NCI-H82 (cell line): ENCODE measurements at places on chromosomes 2 and 18.

- DNase-seq: no peak
These were observed 7.5 kb upstream of the KCNG2 start for GRCh38 chr18:79789901-79790890.

DNA sequence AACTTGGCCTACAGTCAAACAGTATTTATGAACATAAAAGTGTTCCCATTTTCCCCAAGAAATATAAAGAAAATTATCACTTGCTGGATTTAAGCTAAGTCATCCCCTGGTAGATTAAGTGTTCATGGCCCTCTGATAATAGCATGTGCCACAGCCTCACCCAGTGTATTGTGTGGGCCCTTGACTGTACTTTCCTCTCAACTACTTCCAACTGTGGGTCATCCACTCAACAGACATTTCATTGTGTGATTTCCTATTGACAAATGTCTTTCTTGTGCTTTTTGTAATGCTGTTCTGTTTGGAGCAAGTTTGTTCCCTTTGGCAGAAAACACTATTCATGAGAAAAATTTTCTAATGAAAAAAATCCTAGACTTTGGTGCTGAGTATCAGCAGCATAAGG is 48.4 kb upstream of the TMEM17 start:
- peak; percentile 38 for DNase-seq

DNA sequence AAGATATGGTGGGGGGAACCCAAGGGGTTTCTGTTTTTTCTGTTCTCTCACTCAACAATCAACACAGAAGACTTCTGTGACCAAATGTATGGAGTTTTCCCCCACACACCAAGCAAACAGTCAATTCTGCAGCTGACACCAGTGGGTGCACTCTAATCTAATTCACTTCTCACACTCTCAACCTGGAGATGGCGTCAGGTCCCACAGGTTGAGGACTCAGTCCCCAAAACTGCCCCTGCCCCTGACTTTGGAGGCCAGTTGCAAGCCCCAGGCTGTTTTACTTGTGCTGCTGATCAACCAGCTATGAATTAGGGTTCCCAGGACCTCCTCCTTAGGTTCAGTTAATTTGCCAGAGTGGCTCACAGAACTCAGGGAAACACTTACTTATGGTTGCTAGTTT is 6.2 kb downstream of the RNU2-63P start:
- no peak for DNase-seq

DNA sequence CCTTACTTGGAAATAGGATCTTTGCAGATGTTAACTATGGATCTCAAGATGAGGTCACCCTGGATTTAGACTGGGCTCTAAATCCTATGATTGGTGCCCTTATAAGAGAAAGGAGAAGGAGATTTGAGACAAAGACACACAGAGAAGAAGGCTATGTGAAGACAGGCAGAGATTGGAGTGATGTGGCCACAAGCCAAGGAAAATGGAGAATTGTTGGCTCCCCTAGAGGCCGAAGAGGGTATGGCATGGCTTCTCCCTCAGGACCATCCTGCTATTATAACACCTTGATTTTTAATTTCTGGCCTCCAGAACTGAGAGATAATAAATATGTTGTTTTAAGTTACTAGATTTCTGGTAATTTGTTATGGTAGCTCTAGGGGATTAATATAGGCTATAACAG is 7.6 kb downstream of the CYBRD1 start:
- peak; percentile 37 for DNase-seq

- DNase-seq: peak; percentile 80
These were observed 200.6 kb downstream of the PPP1R1C start for GRCh38 chr2:182186132-182186735.

DNA sequence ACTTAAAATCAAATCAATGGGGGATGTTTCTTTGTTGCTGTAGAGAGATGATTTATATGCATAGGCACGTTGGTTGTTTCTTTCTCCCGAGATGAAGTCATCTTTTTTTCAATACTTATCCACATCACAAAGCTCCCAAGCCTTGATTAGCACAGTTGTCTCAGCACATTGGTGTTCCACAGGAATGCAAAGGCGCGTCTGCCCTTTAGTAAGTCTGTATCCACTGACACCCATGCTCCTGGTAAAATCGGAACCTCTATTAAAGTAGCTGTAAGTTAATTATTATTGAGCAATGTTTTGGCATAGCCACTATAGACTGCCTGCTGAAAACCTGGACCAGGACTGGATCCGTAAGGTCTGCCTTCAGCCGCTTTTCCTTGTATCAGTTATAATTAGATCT is 77.6 kb upstream of the RBM44 start:
- peak; percentile 84 for DNase-seq

DNA sequence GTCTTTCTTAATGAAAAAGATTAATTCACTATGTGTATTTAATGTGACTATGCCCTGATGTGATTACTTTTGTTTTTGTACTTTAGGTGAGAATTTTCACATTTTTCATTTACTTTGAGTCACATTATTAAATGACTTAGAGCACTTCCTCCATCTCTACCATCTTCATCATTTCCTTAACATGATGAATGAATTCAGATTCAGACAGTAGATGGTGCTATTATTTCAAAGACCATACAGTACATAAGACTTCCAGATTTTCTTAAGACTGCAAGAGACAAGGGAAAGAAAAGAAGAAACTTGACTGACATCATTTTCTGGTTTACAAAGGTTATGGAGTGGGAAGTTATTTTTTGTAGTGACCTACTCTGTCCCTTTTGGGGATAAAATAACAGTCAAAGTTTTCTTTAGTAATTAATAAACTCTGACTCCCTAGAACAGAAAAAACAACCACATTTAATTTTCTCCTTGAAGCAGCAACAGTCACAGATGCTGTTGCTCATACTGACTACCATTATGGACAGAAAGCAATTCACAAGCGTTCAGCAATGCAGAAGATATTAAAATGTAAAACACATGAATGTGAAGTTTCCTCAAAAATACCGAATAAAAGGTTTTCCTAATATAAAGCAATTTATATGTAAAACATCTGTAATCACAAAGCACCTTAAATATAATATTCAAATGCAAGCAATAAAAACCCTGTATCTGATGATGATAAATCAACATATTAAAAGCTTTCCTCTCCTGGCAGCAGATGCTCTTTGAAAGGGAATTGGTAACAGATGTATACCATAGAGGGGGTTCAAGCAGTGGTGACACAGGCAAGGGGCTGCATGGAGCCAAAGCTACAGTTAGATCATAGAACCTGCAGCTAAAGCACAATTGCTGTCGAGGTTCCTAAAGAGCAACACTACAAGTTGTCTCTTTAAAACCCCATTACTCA is 1010.9 kb upstream of the NXPH2 start:
- DNase-seq: peak; percentile 67

GRCh38 chr18:32919799-32920198 is 147.0 kb upstream of the KLHL14 start:
- DNase-seq: peak; percentile 85

GRCh38 chr2:240913810-240914644 is 7.9 kb downstream of the CROCC2 start:
- DNase-seq: peak; percentile 76

DNA sequence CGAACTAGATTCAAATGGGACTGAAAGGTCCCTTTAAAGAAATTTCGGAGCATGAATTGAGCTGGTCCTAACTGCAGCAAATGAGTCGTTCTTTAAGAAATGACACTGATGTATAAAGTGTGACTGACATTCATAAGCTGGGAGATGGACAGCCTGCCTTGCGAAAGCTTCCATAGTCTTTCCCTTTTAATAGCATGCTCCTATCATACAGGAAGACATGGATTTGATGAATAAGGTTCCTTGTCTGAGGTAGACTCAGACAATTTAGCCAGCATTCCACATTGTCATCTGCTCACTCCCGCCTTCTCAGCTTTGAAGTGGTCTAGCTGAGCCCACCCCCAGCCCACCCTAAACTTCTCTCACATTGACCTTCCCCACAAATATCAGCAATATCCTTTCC is 264.9 kb downstream of the TSN start:
- DNase-seq: no peak

GRCh38 chr2:236731767-236732580 is 162.3 kb downstream of the ACKR3 start:
- no peak for DNase-seq

GRCh38 chr2:163370169-163370886 is 365.5 kb downstream of the FIGN start:
- DNase-seq: peak; percentile 80

GRCh38 chr2:88221365-88221942 is 51.3 kb downstream of the THNSL2 start:
- no peak for DNase-seq

DNA sequence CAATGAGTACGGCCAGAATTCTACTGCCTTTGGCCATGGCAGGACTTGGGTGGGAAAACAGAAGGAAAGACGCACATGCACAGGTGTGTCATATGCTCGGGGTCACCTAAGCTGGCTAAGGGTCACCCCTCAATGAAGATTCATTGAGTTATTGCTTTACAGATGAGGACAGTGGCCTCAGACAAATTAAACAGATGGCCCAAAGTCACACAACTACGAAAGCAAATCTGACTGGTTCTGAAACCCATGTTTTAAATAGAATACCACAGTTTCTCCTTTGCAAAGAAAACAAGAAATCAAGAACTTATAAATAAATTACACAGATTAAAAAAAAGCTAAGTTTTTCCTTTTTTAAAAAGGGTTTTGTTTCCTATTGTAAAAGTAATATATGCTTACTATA is 70.5 kb downstream of the ID2 start:
- DNase-seq: peak; percentile 58

- no peak for DNase-seq
These were observed 7.0 kb upstream of the ARID5A start for GRCh38 chr2:96529376-96530143.

DNA sequence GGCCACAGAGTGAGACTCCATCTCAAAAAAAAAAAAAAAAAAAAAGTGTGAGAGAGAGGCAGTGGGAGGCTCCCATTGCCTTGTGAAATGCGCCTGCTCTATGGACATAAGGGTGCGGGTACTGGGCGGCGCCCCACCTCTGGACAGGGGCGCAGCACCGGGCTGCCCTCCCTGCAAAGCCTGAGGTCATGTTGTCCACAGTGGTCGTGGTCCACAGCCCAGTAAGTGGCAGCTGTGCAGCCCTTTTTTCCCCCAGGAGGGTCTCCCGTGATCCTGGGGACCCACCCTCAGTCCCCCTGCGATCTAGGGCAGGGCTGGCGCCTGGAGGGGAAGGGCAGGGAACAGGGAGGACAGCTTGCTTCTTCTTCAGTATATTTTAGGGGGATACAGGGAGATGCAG is 37.8 kb downstream of the LPIN1 start:
- no peak for DNase-seq

GRCh38 chr2:219249203-219249980 is 3.7 kb upstream of the TUBA4B start:
- peak; percentile 80 for DNase-seq

- no peak for DNase-seq
These were observed 84.1 kb upstream of the SLC66A3 start for GRCh38 chr2:11071211-11071610.

DNA sequence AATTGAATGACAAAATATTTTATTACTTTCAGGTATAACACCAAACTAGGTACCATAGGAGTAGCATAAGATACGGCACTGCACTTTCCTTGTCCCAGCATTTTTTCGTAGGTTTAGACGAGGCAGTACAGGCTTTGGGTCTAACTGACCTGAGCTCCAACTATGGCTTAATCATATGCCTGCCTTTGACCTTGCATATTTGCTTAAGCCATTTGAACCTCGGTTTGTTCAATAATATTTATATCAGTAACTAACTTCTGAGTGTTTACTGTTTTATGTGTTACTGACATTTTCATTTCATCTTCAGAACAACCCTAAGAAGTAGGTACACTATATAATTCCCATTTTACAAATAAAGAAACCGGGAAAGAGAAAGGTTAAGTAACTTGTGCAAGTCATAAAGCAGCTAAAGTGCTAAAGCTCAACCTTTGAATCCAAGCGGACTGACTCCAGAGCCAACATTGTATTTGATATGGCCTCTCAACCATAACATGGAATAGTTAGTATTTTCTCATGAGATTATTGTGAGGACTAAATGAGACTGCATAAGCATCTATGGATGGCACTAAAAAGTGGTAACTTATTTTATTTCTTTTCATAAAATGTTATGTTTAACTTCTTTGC is 104.0 kb downstream of the R3HDM1 start:
- no peak for DNase-seq

DNA sequence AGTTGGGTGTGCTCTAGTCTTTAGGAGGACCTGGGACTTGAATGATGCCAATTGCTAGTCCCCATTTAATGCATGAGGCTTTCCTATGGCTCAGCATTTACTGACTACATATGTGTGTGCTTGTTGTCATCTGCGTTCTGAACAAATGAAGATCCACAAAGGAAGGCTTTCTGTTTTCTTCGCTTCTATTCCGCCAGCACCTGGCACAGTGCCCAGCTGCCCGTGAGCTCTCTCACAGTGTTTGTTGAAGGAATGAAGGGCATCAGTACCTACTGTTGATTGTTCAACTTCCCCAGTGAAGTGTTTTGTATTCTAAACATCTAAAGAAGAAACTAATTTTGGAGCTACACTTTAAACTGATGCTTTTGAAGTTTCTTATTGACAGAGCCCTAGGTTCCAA is 122.4 kb upstream of the LINC00305 start:
- DNase-seq: no peak

DNA sequence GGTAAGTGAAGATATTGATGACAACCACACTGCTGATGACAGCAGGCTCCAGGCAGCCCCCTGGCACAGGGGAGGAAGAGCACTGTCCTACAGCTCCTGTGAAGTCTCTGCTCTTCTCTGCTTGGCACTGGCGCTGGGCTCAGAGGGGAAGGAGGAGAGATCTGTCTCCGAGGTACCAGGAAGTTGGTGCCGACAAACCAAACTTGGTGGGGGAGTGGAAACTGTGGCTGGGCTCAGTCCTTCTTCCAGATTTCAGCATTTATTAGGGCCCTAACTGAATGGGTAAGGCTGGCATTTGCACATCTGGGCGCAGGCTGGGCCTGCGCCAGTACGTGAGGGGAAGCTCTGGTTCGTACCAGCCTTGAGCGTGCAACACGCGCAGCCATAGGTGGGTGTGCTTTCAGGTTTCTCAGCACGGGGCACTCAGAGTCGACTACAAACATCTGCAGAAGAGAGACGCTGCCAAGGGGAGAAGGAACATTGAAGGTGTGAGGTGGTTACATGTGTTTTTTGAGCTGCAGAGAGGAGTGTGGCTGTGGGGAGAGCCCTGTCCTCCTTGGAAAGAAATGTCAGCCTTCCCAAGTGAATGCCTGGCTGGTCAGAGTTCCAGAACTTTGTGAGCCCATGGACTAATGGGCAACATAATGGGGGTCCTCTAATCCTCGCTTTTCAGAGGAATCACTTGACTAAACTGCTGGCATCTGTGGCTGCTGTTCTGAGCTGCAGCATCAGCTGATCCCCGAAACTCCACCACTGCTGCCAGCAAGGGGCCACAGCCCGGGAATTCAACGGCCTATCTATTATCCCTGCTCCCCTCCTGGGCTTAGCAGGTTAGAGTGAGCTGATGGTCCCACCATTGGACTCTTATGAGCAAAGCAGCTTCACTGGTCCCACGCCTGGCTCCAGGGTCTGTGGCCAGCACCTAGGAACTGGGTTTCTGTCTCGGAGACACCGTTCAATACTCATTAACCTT is 55.2 kb upstream of the SEMA4C start:
- DNase-seq: no peak

- DNase-seq: no peak
These were observed 97.1 kb downstream of the ZBTB7C start for GRCh38 chr18:48312066-48312465.
